ENCODE measurements at places on chromosomes 3 and 15.

GRCh38 chr3:75101329-75102147 is 487.1 kb upstream of the CNTN3 start:
- no peak for DNase-seq

DNA sequence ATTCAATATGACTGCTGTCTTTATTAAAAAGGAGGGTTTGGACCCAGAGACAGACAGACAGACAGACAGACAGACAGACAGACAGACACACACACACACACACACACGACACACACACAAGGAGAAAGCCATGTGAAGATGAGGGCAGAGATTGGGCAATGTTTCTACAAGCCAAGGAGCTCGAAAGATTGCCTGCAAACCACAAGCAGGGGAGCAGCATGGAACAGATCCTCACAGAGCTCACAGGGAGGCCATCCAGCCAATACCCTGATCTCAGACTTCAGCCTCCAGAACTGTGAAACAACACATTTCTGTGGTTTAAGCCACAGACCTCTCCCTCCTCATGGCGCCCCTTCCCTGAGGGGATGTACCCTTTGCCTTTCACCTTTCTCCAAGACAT is 35.8 kb upstream of the ABHD2 start:
- DNase-seq: no peak

GRCh38 chr3:172313671-172314070 is 134.6 kb downstream of the GHSR start:
- no peak for DNase-seq

DNA sequence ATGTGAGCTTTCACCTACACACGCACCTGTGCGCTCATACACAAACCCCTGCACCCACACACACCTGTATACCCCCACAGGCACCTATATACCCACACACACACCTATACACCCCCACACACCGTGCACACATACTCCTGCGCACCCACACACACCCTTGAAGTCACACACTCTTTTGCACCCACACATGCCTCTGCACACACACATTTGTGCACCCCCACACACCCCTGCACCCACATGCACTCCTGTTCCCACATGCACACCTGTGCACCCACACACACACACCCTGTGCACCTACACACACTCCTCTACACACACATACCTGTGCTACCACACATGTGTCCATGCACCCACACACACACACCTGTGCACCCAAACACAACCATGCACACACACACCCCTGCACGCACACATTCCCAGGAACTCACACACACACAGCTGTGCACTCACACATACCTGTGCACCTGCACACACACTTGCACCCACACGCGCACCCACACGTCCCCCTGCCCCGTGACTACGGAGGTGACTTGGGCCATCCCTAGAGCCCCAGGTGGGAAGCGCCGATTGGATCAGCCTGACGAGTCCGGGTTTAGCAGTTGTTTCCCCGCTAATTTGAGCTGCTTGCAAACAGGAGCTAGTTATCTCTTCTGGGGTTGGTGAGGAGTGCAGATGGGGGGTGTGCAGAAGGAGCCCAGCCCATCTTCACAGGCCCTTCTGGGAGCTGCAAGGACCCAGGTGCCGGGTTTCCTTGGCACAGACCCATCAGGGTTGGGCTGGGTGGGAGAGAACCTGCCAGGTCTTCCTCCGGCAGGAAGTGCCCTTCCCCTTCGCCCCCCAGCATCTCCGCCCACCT is 97.8 kb downstream of the CHSY1 start:
- no peak for DNase-seq

- DNase-seq: no peak
Observed at GRCh38 chr3:127213381-127213918, 20.5 kb downstream of the PRR23E start.

GRCh38 chr15:99253381-99254090 is 2.3 kb downstream of the LRRC28 start:
- DNase-seq: no peak

DNA sequence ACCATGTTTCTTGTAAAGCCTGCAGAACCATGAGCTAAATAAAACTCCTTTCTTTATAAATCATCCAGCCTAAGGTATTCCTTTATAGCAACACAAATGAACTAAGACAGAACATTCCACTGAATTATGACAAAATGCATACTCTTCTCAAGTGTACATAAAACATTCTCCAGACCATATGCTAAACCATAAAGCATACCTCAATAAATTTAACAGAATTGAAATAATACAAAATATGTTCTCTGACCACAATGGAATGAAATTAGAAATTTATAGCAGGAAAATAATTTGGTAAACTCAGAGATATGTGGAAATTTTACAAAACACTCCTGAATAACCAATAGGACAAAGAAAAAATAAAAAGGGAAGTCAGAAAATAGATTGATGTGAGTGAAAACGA is 88.6 kb downstream of the KLF13 start:
- no peak for DNase-seq

DNA sequence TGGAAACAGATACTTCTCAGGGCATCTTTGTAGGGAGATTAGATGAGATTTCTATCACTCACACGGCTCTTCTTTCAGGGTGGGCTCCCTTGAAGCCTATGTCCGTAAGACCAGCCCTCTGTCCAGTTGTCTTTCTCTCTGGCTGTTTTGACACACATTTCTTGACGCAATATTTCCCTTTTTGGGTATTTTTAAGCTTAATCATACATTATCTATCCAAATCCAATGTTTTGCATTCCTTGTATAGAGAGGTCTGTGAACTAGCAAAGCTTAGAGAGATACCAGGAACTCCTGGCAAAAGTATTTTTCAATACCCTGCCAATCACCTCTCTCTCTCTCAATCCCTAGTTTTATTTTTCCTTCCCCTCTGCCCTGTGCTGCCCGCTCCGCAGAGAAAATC is 79.3 kb downstream of the EOMES start:
- no peak for DNase-seq

GRCh38 chr15:31474059-31474868 is 147.6 kb downstream of the KLF13 start:
- no peak for DNase-seq

- DNase-seq: no peak
Observed at GRCh38 chr3:38158472-38158871, 6.9 kb upstream of the OXSR1 start.

DNA sequence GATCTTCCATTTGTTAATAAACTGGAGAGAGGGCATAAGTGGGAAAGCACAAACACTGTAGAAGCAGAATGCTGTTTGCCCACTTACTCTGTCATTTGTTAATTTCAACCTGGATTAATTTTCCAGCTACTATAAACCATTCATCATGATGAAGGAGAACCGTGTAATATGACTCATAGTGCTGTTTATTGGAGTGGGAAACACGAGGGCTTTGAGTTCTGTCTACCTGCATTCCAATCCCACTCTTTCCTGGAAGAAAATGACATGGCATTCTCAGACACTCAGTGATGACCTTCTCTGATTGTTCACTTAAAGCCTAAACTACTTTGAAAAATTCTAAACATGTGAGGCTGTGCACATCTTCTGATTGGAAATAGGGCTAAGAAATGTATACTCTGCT is 826.7 kb downstream of the AGBL1 start:
- DNase-seq: no peak

- DNase-seq: peak; percentile 26
Observed at GRCh38 chr15:23857028-23857641, 170.0 kb upstream of the NDN start.

DNA sequence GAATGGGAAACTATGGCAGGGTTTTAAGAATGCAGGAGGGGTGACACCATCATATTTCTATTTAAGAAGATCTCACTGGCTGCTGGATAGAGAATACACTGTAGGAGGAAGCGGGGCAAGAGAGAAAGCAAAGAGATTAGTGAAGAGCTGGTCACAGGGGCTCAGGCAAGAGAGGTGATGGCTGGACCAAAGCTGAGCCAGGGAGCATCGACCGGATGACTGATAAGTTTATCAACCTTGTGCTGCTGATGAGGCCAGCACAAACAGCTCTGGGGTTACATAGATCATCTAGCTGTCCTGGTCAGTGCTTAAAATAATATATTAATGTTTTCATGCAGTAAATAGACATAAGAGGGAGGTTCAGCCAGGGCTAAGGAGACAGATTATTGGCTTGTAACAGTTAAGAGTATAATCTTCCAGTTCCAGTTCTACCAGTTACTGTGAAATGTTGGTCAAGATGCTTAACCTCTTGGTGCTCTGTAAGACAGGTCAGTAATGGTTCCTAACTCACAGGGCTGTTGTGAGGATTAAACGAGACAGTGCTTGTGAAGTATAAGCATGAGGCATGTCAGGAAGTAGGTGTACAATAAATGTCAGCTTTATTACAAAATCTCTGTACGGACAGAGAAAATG is 201.0 kb upstream of the FEZF2 start:
- DNase-seq: no peak

GRCh38 chr3:182795389-182795782 is 2.1 kb downstream of the ATP11B start:
- no peak for DNase-seq

- DNase-seq: no peak
Observed at GRCh38 chr15:91865950-91866349, 12.4 kb downstream of the SLCO3A1 start.

DNA sequence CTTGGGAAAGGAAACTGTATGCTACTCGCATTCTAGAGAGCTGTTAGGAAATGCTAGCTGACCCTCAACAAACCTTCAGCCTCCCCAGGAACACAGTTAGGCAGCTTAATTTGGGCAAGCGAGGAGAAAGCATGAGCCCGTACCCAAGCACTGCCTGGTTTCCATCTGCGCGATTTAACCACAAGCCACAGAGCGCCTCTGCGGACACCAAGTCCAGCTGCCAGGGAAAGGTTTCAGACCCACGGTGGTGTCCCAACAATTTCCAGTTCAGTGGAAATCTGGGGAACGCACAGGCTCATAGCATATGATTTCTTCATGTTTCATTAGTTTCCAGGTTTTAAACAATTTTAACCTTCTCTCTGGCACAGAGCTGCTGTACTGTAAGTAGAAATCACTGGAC is 617.6 kb downstream of the FHIT start:
- DNase-seq: no peak

- DNase-seq: no peak
Observed at GRCh38 chr3:168134931-168135330, 39.2 kb upstream of the GOLIM4 start.

DNA sequence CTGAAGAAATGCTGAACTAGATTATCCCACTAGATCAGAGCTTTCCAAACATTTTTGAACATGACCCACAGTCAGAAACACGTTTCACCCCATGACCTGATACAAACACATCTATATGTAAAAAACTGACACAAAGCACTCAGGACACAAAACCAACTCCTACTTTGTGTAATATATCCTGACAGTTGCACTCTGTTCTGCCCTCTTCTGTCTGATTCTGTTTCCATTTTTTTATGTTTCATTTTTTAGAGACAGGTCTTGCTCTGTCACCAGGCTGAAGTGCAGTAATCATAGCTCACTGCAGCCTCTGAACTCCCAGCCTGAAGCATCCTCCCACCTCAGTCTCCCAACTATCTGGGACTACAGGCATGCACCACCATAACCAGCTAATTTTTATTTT is 15.8 kb upstream of the RFTN1 start:
- DNase-seq: no peak

DNA sequence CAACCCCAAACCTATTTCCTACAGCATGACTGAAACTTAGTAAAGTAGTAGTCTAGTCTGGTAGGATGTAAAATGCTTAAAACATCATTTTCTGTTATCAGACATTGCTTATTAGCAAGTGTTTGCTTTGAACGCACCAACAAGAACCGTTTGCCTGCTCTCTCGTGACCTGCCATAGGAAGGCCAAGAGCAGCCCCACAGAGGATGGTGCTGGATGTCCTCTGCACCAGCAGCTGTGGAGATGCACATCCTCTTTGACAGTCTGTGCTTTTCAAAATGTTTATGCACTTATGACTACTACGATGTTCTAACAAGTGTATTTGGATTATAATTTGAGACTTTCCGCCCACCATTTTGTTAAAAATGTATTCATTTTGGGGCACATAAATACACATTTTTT is 59.6 kb downstream of the PDE8A start:
- DNase-seq: no peak

GRCh38 chr3:133989936-133990702 is 39.6 kb downstream of the SLCO2A1 start:
- no peak for DNase-seq

GRCh38 chr3:110971010-110971601 is 100.5 kb upstream of the NECTIN3 start:
- DNase-seq: no peak

DNA sequence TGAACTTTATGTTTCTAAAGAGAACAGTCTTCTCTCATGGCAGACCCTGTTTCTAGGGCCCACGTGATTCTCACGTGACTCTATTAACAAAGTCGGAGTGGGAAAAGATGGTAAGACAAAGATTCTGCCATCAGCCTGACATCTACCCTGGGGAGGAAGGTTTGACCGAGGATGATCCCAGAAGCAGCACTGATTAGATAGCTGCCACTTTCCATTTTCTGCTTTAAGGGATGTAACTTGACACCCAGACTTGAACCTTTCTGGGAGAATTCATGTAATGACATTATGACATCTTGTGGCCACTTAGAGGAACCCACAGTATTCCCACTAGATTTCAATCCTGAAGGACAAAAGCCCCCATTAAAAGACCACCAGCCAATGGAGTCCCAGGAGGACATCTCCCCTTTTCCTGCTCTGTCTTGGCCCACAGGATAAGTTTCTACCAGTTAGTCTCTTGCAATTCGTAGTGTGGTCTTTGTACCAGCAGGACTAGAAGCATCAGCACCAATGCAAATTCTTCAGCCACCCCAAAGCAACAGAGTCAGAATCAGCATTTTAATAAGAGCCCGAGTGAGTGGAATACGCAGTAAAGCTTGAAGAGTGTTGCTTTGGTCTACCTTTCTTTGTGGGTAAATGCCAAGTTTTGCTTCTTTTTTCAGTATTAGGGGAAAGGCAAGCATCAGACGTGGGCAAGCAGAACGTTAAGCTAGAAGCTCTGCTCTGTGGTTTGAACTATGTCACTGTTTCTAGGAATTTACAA is 480.5 kb upstream of the PROK2 start:
- no peak for DNase-seq

DNA sequence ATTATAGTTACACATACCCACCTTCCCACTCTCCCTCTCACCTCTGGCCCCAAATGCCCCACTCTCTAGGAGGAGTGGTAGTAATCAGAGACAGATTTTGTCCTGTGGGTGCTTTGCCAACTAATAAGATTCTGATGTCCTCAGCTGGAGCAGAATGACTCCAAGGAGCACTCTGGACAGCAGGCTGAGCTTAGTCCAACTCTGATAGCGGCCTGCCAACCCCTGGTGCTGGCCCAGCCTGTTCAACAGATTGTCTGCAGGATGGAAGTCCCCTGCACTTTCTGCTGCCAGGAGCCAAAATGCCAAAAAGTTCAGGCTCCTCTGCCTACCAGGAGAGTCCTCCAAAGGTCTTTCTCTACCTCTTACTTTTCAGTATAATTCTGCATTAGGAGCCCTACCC is 160.5 kb upstream of the UMPS start:
- no peak for DNase-seq

- DNase-seq: peak; percentile 40
Observed at GRCh38 chr15:85689729-85690128, 105.0 kb downstream of the KLHL25 start.

DNA sequence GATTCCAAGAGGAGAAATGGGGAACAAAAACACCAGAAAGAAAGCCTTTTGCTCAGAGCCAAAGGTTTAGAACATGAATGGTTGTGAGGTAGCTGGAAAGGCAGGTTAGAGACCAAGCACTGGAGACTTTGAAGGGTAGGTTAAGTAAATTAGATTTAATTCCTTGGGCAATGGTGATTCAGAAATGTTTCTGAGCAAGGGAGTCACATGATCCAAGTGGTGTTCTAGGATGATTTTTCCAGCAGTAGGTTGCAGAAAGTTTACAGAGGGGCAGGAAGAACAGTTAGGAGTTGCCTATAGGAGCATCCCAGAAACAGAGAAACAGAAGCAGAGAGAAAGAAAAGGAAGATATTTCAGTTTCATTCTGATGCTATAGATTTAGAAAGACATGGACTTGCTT is 139.8 kb downstream of the WDR76 start:
- no peak for DNase-seq

GRCh38 chr3:126125781-126126251 is 41.9 kb upstream of the SLC41A3 start:
- no peak for DNase-seq
